ENCODE measurements at places on chromosomes 1 and 21.

DNA sequence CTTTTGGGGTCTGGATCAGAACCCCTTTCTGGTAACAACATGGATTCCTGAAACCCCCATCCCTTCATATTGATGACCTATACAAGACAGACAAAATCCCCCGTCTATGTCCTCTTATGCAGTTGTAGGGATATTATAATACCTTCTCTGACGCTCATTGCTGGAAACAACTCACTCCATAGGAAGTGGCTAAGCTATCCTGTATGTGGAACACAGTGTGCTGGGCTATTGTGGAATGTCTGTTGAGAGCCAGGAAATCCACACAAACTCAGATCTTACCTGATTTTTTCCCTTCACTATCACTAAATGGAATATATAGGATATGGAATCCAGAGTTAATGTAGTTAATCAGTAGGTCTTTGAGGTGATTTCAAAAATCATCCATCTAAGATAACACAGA lies 17.7 kb upstream of the PIK3R3 start:
- DNase-seq = no peak

GRCh38 chr1:166176416-166176815 lies 9.6 kb upstream of the FAM78B start:
- DNase-seq = no peak

- peak; percentile 5 for DNase-seq
These were observed 9.5 kb downstream of the LSS start for GRCh38 chr21:46218906-46219590.

- DNase-seq = no peak
These were observed 17.2 kb downstream of the RBM15 start for GRCh38 chr1:110356379-110356778.

Measured in HAP-1 (cell line).